ENCODE measurements at places on chromosomes 2 and 18. TPM values are rescaled to one million over a fixed set of nuclear protein-coding genes. Genes with fewer than 3 reads are reported as not detected.

NYAP2 gene
- not detected for total RNA-seq

KRTCAP3 gene
- total RNA-seq: not detected

GRCh38 chr2:173766537-173767289, 198.5 kb downstream of the SP3 start:
- DNase-seq: no peak

DNA sequence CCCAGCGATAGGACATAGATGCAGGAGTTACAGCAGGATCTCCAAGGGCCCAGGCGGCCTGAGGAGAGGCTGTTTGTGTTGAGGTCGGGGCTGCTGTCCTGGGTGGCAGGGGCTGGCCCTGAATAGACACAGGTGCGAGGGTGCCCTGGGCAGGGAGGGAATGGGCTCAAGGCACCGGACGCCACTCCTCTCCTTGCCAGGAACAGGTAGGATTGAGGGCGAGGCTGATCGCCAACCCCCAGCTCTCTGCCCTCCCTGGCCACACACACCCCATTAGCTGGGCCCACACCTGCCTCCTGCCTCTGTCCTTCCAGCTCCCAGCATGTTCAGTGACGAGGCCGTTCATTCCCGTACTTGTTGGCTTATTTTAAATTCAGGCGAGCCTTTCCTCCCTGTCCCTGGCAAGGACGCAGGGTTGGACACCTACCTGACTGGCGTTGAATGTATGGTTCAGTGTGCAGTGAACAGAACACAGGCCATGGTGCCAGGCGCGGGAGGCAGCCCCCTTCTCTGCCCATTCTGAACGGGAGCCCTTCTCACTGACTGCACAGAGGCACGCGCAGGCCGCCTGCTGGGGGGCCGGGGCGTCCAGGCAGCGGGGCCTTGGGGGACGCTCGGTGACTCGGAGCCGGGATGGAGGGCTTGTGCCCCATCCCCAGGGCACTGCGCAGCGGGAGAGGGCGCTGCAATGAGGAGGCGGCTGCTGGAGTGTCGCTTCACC, 41.3 kb upstream of the SNED1 start:
- no peak for DNase-seq

- no peak for DNase-seq
Measured at GRCh38 chr2:148338541-148338940, 306.0 kb upstream of the EPC2 start.

DNA sequence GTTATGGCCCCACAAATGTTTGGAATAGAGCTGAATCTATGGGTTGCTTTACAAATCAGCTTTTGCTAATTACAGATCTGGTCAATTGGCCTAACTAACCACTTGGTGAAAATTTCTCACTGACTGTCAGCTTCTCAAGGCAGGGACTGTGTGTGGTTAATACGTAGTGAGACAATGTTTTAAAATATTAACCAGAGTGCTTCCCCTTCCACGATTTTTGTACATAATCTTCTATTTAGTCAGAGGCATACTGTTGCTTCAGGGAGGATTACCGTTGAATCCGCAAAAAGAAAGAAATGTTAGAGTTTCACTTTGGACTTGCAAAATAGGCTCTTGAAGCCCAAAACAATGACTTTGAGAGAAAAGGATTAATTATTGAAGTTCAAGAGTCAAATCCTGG, 14.9 kb upstream of the KCNS3 start:
- no peak for DNase-seq
